Activated CD4-positive, alpha-beta T cell treated with anti-CD3 and anti-CD28 coated beads, Interleukin-2, Interleukin-6, amounts not matched to agents 100 ng/mL and 50 ng/mL, durations not matched to agents 16 hours and 8 hours (primary cell): ENCODE measurements at places on chromosomes 11 and 22.

GRCh38 chr11:8252388-8252787 lies 11.3 kb downstream of the LMO1 start:
- no peak for DNase-seq

GRCh38 chr11:108486828-108487227 lies 11.4 kb downstream of the POGLUT3 start:
- no peak for DNase-seq

DNA sequence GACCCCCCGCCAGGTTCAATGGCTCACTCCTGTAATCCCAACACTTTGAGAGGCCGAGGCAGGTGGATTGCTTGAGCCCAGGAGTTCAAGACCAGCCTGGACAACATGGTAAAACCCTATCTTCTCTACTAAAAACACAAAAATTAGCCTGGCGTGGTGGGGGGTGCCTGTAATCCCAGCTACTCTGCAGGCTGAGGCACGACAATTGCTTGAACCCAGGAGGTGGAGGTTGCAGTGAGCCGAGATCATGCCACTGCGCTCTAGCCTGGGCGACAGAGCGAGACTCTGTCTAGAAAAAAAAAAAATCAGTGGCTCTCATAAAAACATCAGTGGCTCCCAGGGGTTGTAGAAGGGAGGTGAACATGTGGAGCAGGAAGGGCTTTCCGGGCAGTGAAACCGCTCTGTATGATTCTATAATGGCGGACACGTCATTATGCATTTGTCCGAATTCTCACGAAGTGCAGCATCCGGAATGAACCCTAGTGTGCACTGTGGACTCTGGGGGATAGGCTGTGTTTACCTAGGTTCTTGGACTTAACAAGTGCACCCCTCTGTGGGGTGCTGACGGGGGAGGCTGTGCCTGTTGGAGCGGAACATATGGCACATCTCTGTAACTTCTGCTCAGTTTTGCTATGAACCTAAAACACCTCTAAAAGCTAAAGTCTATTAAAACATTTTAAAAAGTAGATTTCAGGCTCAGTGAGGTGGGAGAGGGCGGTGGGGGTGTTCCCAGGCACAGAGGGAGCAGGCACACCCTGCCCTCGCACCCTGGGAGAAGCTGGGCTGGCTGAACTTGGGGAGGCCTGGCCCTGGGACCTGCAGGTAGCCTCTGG lies 49.1 kb upstream of the SEPTIN5 start:
- DNase-seq: no peak

DNA sequence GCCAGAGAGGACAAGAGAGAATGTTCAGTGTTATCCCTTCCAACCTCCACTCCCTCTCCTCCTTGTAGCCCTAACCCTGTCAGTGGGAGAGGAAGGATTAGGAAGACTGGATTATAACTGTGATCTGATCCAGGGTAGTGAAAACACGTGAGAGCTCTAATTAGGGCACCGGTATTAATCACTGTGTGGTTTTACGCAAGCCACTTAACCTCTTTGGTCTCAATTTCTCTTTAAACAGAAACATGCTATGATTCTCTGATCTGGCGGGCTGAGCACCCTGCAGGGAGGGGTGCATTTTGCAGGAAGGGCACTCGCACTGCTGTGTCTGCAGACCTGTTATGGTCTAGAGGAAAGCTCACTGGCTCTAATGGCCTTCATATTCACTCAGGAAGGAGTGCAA lies 11.5 kb downstream of the RPL27A start:
- no peak for DNase-seq

GRCh38 chr22:50467773-50468440 lies 6.9 kb downstream of the SBF1 start:
- no peak for DNase-seq

- no peak for DNase-seq
Measured at GRCh38 chr11:120689596-120690275, 178.2 kb downstream of the GRIK4 start.

- no peak for DNase-seq
Measured at GRCh38 chr11:43925932-43926505, 16.4 kb upstream of the C11orf96 start.

DNA sequence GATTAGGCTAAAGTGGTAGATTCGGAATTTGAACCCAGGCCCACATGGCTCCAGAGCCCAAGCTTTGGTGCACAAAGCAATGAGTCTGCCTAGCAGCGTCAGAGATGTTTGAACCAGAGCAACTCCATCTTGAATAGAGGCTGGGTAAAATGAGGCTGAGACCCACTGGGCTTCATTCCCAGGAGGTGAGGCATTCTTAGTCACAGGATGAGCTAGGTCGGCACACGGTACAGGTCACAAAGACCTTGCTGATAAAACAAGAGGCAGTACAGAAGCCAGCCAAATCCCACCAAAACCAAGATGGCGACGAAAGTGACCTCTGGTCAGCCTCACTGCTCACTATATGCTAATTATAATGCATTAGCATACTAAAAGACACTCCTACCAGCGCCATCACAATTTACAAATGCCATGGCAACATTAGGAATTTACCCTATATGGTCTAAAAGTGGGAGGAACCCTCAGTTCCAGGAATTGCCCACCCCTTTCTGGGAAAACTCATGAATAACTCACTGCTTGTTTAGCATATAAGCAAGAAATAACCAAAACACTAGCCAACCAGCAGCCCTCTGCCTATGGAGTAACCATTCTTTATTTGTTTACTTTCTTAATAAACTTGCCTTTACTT lies 40.3 kb upstream of the DAGLA start:
- no peak for DNase-seq

DNA sequence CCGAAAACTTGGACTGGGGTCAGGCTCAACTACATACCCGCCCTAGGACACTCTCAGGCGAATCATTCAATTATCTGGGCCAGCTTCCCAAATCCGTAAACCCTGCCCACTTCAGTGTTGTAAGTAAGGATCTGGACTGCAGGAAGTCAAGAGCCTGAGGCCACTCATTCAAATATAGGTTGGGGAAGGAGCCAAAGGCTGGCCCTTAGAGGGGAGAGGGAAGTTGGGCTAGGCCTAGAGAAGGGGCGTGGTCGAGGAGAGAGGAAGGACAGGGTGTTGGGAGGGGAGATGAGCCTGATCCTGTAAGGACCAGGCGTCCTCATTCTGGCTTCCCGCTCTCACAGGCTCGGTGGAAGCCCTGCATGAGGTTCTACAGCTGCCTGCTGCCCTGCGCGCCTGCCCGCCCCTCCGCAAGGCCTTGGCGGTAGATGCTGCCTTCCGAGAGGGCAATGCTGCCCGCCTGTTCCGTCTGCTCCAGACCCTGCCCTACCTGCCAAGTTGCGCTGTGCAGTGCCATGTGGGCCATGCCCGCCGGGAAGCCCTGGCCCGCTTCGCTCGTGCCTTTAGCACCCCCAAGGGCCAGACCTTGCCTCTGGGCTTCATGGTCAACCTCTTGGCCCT lies 3.0 kb downstream of the SAC3D1 start:
- DNase-seq: no peak
